ENCODE measurements at places on chromosomes 3 and 15.
A peak's percentile ranks its signal among the peaks of the same experiment; 100 is the strongest.

GRCh38 chr3:178750639-178751300, 214.5 kb downstream of the KCNMB2 start:
- DNase-seq: no peak

- no peak for DNase-seq
Observed at GRCh38 chr3:52290596-52291507, 3.2 kb downstream of the GLYCTK start.

- DNase-seq: peak; percentile 90
Observed at GRCh38 chr15:32641517-32642059, at the start of gene SCG5. Gene SCG5 (plus strand): TSS chr15:32641710. CDS start chr15:32643593, 1,883 bp downstream.

DNA sequence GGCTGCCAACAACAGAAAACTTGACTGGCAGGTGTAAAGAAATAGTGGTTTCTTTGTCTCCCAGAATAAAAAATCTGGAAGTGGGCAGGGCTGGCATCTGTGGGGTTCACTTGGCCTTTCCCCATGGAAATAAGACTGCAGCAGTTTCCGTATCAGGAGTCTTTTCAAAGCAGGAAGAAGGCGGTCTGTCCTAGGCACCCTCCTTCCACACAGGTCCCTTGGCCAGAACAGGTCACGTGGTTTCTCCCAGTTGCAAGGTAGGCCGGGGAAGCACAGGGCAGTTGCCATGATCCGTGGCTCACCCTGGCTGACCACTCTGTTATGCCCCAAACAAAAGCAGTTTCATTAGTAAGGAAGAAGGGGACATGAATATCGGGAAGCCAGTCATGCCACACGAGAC, 45.4 kb downstream of the ZDHHC19 start:
- no peak for DNase-seq

DNA sequence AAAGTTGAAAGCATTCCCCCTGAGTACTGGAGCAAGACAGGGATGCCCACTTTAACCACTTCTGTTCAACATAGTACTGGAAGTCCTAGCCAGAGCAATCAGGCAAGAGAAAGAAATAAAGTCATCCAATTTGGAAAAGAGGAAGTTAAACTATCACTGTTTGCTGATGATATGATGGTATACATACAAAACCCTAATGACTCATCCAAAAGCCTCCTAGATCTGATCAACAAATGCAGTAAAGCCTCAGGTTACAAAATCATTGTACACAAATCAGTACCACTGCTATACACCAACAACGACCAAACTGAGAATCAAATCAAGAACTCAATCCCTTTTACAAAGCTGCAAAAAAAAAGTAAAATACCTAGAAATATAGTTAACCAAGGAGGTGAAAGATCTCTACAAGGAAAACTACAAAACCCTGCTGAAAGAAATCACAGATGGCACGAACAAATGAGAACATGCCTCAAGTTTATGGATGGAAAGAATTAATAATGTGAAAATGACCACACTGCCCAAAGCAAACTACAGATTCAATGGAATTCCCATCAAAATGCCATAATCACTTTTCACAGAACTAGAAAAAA, 40.3 kb downstream of the RPL39L start:
- no peak for DNase-seq

GRCh38 chr3:102361101-102361500, 73.7 kb upstream of the ZPLD1 start:
- DNase-seq: peak; percentile 39
